Omental fat pad (tissue), 4 donors: ENCODE measurements at places on chromosomes 12 and 14.

DNA sequence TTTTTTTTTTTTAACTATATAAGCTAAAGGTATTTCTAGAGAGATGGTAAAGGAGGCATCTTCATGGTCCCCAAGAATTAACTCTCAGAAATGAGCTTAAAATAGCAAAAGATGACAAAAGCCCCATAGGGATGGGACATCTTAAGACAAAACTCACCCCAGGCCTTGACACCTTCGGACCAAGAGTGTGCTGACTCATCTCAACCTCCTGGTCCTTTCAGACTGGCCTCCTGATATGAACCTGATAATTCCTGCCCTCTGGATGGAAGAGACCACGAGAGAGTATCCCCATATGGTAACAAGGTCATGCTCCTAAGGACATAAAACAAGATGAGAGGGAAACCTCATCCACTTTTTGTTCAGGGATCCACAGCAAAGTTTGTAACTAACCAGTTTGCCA, 8.4 kb upstream of the GMFB start:
- no peak for DNase-seq

GRCh38 chr14:70907176-70907995, at the start of gene PCNX1:
TSS of gene PCNX1 (plus strand) at chr14:70907459. CDS start at chr14:70907851, 392 bp downstream.
- peak; percentile 59 for DNase-seq

DNA sequence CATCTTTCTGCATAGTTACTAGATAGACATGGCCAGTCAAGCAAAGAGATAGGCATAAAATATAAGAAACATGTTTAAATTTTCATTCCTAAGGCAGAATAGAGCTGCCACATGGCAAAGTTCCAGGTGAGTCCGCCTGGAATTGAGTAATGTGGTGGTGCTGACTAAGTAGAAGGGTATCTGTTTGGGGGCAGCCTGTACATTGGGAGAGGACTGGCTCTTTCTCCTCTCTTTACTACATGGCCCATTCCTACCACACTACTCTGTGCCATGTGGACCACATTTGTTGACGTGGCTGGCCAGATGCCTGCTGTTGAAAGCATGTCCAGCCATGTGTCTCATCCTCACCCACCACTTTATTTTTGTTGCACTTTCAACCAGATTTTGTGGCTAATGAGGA, 354.0 kb downstream of the ETNK1 start:
- DNase-seq: peak; percentile 23

GRCh38 chr14:104563742-104564615, 15.6 kb upstream of the C14orf180 start:
- peak; percentile 48 for DNase-seq

GRCh38 chr14:82911930-82912329, 1378.3 kb upstream of the SEL1L start:
- DNase-seq: no peak

GRCh38 chr12:53538209-53538689, 31.0 kb upstream of the NPFF start:
- DNase-seq: no peak

- DNase-seq: no peak
Observed at GRCh38 chr14:69675877-69676416, 64.6 kb downstream of the SUSD6 start.

- no peak for DNase-seq
Observed at GRCh38 chr12:58841058-58841798, 79.1 kb downstream of the LRIG3 start.

GRCh38 chr12:55041345-55042055, 21.7 kb downstream of the NEUROD4 start:
- no peak for DNase-seq

DNA sequence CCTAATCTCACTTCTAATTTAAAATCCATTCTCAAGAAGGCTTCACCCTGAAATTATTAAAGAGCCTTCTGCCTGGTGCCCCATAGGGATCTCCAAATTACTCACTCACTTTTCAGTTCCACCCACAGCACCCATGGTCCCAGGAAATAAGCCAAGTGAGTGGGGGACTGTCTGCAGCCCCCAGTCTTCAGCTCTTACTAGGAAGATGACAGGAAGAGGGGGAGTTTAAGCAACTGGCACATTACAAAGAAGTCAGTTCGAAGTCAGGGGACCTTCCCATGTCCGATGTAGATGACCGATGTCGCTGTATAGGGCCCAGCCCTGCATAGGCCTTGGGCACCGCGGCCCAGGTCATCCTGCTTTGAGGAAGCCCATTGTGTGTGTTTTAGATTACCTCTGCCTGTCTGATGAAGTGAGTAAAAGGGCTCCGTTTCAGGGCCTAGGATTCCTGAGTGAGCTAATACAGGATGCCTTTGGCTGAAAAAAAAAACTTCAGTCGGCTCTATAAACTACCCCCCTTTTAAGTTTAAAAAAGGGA, 1.9 kb downstream of the ACTN1 start:
- DNase-seq: no peak

GRCh38 chr12:23495472-23495871, 454.0 kb downstream of the SOX5 start:
- DNase-seq: no peak

DNA sequence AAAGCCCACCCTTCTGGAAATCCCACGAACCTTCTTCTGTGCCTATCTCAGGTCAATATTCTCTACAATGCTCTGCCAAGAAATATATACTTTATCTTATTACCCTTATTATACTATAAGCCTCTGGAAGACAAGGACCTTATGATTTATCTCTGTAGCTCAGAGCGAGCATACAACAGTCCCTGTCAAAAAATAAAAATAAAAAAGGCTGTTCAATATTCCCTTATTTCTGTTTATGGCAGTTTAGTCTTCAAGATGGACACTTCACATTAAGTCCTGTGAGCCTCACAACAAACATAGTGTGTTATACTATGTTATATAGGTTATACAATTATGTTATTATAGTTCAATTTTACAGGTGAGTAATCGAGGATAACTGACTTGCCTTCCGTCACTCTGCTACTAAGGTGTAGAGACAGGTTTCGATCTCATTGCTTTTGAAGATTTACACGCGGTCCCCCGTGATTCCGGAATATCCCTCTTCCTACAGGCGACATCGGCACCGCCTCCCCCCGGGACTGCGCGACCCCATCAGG, 562 bp downstream of the EAPP start:
- no peak for DNase-seq

GRCh38 chr12:117816-118345, 51.3 kb downstream of the IQSEC3 start:
- no peak for DNase-seq

GRCh38 chr14:99254328-99255009, 17.5 kb downstream of the BCL11B start:
- no peak for DNase-seq

DNA sequence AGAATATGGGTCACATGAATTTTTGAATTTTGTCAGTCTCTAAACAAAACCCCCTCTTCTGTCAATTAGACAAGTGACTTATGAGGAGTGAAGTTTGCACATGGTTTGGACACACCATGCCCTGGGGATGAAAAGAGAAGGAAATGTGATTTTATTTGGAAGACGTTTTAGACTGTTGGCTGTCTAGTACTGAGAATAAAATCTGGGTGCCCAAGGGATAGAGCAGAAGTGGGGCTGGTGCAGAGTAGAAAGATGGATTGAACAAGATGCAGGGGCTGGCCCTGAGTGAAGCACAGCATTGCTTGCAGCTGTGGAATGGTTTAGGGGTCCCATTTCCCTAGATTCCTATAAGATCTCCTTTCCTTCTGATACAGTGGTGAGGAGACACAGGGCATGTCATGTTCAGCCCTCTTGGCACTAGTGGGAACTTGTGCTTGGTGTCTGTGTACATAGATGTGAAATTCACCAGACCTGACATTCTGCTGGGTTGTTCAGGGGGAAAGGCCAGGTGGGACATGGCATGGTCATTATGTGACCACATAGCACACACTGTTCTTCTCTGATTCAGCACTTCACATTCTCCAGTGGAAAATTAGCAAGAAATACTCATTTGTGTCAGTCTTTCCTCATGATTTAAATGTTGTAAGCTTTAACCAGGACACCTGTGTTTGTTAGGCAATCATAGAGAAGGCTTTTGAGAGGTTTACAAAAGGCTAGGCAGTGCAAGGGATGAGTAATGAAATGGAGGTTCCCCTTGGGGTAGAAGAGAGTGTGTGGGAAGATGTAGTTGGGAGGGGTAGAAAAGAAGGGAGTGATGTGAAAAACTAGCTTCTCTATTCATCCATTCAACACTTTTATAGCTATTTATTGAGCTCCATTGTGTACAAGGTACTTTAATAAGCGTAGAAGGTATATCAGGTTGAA, 202.3 kb upstream of the IGF1 start:
- DNase-seq: no peak

DNA sequence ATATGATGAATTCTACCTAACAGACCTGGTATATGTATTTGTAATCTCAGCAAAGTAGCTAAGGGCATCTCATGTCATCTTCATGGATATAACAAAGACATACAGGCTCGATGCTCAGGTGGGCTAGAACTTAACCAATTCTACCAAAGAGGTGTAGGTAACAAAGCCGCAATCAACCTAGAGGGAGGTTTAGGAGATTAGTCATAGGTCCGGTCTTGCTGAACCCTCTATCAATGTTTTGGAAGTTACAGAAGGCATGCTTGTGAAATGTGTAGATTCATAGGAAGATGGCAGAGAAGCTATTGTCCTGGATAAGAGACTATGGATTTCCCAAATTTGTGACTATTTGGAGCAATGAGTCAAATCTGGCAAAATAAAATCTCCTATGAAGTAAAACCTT, 42.6 kb upstream of the SYCP3 start:
- DNase-seq: no peak

DNA sequence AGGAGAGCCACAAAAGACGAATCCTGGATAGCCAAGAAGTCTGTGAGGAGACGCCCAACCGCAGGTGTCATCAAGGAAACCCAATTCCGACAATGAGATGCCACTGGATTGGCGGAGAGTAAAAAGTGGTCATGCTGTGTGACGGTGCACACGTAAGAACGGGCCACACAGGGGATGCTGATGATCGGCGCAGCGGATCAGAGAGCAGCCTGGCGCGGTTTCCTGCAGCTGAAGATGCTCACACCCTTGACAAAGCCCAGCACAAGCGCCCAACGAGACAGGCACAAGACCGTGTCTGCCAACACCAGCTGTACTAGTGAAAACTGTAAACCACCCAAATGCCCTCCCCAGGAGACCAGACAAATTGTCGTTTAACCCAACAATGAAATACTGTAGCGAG, 55.8 kb downstream of the CCDC85C start:
- DNase-seq: no peak

DNA sequence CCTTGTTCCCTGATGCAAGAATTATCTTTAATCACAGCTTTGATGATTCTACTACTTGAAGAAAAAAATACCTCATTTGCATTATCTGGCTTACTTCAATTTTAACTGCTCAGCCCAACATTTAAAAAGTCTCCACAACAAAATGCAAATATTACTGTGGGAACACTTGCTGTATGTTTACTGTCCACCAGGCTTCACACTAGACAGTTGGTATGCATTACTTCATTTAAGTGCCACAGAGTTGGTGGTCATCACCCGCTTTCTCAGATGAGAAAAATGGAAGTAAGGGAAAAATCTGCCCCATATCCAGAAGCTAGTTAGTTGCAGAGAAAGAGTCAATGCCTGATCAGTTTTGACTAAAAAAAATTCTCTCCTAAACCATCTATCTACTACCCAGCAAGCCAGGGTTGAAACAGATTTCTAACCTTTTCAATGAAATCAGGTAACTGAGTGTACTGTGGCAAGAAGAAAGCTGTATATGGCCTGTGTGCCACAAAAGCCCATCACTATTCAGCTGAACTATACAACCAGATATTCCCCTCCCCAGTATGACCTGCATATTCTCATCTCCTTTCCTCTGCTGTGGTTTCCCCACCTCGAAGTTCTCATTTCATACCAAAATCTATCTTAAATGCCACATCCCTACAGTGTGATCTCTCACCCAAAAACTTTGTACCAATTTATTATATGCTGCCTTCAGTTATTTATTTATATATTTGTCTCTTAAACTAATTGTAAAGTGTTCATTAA, 90.3 kb downstream of the ATP2B1 start:
- DNase-seq: no peak

- DNase-seq: no peak
Observed at GRCh38 chr14:101821528-101821927, 60.0 kb downstream of the PPP2R5C start.

GRCh38 chr12:98725476-98726247, 80.6 kb downstream of the APAF1 start:
- DNase-seq: no peak

DNA sequence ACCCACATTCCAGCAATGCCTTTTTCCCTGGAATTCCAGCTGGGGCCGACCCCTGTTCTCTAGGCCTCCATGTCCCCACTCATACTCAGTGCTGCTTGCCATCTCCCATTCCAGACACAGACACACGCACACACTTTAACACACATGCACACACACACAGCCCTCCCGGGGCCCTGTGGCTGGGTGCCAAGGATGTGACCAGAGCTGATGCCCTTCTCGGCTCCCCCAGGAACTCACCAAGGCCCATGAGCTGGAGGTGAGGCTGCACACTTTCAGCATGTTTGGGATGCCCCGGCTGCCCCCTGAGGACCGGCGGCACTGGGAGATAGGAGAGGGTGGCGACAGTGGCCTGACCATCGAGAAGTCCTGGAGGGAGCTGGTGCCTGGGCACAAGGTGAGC, 4.3 kb downstream of the PLEKHG6 start:
- no peak for DNase-seq

GRCh38 chr12:9347328-9348127, 139.3 kb upstream of the PZP start:
- no peak for DNase-seq

- no peak for DNase-seq
Observed at GRCh38 chr12:130179621-130180020, 17.4 kb downstream of the FZD10 start.

GRCh38 chr12:85979641-85980040, 105.5 kb downstream of the NTS start:
- no peak for DNase-seq

DNA sequence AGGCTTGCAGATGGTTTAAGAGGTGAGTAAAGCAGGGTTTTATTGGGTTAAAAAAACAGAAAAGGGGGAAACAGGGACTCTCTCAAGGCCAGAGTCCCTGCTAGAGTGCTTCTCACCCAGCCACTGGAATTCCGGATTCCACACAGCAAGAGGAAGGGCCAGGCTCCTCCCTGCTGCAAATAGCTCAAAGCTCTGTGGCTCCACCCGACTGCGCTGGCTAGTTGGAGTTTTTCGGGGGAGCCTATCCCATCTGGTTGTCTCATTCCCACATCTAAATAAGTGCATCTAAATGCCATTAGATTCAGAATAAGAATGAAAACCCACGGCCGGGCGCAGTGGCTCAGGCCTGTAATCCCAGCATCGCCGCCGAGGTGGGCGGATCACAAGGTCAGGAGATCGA, 791.5 kb downstream of the SLC16A7 start:
- DNase-seq: no peak

DNA sequence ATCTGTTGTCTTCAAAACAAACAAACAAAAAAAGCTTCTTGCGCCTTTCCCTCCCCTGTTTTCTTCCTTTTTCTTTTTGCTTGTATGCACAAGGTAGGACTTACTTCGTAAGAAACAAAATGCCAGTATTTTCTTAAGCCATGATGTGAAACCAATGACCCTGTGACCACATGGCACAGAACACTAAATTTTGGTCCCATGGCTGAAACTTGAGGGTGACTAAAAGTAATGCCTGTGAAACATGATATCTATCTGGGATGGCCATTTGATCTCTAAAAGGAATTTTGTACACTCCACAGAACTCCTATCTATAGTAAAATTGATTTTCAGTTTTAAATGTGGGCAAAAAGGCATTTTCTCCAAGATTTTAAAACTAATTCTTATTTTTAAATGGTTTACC, 63.6 kb downstream of the PAPOLA start:
- DNase-seq: no peak

- DNase-seq: no peak
Observed at GRCh38 chr14:51304941-51305340, 64.9 kb downstream of the TMX1 start.

- no peak for DNase-seq
Observed at GRCh38 chr12:101967506-101967905, 90.1 kb downstream of the DRAM1 start.
